T-helper 1 cell (primary cell): ENCODE measurements at places on chromosomes 2 and 18.
A peak's percentile ranks its signal among the peaks of the same experiment; 100 is the strongest.

DNA sequence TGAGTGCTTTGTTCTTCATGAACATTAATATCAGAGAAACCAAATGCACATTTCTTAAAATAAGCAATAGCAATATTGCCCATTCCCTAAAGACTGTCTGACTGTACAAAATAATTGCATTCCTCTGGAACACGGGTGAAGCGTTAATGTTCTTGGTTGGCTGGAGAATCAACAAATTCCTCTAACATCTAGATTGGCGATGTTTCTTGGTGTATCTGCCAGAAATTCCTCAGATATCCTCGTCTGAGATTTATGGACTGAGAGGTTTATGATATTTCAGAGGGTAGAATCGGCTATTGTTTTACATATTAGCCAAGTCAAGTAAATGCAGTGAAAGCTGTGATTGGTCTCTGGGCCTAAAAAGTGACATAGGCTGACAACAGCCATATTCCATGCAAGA is 27.1 kb upstream of the SPTBN1 start:
- no peak for DNase-seq

DNA sequence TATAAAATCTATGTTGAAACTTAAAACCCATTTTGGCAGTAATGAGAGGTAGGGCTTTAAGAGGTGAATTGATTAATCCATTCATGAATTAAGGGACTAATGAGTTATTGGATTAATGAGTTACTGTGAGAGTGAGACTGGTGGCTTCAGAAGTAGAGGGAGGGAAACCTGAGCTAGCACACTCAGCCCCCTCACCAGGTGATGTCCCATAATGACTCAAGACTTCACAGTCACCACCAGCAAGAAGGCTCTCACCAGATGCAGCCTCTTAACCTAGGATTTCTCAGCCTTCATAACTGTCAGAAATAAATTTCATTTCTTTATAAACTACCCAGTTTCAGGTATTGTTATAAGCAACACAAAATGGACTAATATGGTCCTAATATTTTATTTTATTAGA is 621.7 kb upstream of the ACVR2A start:
- no peak for DNase-seq

DNA sequence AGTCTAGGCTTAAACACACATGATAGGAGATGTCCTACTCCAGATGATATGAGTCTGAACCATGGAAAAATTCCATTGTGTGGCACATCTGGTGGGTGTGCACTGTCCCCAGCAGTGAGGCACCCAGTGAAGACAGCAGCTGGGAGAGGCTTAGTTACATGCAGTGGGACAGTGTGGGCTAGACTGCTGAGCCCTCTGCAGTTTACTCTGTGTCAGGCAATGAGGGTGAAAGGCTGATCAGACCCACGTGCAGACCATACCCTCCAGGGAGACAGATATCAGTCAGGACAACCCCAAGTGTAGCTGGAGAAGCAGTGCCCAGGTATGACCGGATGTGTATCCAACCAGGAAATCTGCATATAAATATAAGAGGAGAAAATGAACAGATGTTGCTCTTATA is 13.4 kb downstream of the IL37 start:
- no peak for DNase-seq

DNA sequence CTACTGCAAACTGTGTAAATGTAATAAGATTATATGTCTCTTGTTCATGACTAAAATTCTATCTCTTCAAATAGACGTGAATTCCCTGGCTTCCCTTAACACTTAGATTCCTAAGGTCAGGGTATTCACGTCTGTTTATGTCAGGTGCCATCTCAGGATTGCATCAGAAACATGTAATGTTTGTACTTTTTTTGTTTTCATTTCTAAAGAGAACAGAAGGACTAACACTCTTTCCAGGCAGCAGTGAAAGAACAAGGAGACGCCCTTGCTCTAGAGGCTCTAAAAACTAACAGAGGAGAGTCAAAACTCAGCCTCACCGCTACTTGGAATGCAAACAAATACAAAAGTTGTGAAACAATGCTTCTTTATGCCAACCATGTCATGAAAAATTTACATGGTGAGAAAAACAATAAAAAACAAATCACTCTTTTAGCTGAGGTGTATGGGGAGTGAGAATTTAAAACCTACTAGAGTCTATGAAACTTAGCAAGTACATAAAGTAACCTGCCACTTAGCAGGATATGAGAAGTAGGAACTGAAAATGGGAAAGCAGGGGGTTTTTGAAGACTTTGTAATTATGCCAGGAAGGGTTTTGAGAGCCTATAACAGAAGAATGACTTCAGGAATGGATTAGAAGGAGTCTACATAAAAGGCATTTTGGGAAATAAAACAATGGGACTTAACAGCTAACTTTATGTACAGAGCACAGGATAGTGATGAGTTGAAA is 522.7 kb downstream of the THSD7B start:
- DNase-seq: no peak

DNA sequence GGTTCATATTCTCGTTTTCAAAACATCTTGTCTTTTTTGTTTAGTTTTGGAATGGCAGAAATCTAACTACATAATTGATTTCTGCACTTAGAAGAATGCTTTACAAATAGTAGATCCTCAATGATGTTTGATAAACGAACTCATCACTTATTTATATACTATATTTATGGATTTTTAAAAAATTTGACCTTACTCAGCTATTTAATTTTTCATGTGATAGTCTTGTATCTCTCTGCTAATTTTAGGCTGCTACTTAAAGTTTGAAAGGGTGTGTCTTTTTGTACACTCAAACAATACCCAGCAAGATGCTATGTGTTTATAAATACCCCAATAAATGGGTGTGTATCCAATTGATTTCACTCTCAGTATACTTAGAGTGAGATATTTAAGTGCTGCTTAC is 86.9 kb downstream of the EHBP1 start:
- DNase-seq: no peak

DNA sequence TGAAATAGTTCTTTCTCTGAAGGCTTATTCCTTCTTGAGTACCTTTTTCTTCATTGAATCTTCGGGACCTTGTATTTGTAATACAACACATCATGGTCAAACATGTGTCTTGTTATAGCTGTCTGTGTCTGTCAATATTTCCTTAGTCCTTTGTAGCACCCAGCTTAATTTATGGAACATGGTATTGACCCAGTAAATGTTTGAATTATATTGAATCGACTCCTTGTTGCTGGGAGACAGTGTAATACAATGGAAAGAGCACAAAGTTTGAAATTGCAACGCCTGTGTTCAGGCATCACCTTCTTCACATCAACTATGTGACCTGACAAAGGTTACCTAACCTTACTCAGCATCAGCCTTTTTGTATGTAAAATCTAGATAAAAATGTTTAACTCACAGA is 267.2 kb upstream of the CYRIA start:
- DNase-seq: no peak

DNA sequence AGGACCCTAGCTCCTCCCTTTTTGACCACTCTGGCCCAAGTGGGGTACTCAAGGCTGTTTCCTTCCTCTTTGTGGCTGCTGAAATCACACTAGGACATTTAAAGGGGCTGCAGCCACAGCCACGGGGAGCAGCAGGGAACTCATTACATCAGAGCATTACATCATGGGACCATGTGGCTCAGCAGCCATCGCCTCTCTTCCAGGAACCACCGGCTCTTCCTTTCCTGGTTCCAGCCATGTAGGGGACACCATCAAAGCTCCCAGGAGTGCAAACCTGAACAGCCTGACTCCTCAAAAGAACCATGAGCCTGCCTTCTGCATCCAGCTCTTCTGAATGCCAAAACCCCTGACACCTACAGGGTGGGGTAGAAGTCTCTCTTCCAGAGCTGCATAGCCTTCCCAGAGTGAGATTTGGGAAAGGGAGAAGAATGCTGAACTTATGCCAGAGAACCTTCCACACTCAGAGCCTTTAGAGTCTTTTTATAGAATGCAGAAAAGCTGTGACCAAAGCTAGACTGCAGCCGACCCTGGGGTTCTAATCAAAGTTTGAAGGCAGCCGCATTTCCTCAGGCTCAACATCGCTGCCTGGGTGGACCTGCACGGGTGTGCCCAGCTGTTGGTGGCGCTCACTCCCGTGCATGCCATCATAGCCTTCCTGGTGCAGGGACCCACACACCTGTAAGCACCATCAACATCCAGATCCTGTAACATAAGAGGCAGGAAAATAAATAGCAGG is 121.7 kb downstream of the KLHL29 start:
- DNase-seq: no peak

DNA sequence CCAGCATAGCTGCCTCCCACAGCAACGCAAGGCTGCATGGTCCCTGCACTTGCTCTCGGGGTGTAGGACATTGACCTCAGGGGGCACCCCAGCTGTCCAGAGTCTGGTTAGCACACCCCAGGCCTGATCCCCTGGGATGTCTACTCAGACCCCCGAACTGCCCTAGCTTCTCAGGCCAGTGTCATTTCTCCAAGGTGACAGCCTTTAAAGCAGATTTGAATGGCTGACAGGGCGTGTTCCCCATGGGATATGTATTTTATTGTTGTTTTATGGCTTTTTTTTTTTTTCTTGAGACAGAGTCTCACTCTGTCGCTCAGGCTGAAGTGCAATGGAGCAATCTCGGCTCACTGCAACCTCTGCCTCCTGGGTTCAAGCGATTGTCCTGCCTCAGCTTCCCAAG is 40.8 kb upstream of the PTMA start:
- DNase-seq: no peak

DNA sequence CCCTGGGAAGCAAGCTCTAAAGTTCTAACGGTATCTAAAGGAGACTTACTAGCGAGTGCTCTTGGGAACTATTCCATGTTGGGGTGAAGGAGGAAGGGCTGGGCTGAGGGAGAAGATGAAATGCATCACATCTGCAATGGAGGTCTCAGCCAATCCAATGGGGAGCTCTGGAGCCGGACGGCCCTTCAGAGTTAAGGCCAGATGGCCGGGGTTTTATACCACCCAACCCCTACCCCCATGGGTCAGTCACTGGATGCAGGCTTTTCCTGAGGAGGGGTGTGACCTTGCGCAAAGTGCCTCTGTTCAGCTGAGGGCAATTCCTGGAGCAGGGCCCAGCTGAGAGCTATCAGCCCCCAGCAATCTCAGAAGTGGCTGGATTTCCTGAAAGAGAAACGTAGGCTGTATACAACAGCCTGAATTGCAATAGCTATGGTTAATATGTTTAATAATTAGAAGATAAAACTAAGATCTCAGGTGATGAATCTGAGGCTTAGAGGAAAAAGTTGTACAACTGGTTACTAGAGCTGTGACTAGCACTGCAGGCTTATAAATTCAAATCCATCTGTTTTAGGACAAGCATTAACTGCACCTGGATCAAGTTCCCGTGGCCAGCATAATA is 21.6 kb downstream of the EIPR1 start:
- DNase-seq: no peak

- DNase-seq: no peak
Measured at GRCh38 chr2:29082804-29083495, 8.6 kb upstream of the PCARE start.

DNA sequence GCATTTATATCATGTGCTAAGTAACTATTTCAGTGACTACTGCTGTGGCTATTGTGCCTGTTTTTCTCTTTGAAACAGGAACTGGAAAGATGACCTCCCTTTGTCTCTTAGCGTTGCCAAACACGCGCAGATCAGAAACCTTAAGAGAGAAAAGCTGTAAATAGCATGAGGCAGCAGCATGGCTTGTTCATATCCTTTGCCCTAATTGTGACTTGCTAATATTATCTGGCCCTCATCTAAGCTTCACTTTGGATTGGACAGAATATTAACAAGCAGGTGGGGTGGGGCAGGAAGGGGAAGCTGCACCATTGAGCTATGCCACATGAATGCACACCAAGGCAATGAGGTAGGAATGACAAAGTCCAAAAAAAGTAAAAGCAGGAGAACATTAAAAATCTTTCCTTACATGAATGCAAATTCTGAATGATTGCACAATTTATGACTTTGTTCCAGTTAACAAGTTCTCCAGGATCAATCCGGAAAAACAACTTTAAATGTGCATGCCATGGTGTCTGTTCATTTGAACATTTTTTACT is 128.4 kb downstream of the IRS1 start:
- DNase-seq: no peak

- no peak for DNase-seq
Measured at GRCh38 chr2:211055438-211055837, 499.0 kb downstream of the CPS1 start.

DNA sequence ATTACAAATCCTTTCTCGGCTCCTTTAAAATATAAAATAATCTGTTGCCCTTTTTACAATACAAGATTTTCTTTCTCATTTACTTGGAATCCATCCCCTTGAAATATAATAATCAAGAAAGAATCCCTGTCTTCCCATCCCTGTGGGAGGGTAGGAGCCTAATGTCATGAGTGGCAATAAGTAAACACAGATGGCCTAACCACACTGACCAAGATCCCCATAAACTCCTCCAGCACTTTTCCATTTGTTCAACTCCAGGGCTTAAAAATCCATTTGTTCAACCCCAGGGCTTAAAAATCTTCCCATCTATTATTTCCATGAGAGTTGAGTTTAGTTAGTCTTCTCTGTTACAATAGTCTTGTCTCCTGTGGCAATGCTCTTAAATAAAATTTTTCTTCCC is 297.6 kb downstream of the CDH7 start:
- DNase-seq: no peak

GRCh38 chr2:133953524-133953923 is 300.3 kb upstream of the MGAT5 start:
- no peak for DNase-seq

GRCh38 chr2:18664421-18664820 is 75.1 kb upstream of the NT5C1B start:
- DNase-seq: no peak

DNA sequence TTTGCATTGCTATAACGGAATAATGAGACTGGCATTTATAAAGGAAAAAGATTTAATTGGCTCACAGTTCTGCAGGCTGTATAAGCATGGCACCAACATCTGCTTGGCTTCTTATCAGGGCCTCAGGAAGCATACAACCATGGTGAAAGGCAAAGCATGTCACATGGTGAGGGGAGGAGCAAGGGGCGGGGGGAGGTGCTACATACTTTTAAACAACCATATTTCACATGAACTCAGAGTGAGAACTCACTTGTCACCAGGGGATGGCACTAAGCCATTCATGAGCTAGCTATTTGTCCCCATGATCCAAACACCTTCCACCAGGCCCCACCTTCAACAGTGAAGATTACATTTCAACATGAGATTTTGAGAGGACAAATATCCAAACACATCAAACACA is 188.7 kb downstream of the MBD5 start:
- DNase-seq: no peak

DNA sequence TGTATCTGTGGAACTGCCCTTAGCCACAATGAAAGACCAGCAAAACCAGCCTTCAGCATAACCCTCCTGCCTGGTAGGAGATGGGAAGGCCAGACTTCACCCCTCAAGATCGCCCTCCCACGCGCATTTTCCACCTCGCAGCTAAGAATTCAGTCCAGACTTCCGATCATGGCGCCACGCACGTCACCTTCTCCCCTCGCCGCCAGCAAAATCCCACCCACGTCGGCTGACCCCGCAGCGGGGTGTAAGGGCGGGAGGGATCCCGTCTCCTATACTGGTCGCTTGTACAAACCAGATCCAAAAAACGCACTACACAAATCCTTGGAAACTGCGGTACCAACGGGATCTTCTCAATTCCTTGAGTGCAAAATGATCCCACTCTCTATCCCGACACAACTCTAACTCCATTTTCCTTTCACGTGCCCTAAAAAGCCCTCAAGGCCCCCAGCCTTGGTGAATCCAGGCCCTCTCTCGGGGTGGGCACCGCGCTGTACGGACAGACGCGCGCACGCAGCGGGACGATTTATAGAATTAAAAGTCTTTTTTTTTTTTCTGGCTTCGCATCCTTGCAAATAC is 1.0 kb upstream of the BMPR2 start:
- peak; percentile 23 for DNase-seq
